ENCODE measurements at places on chromosomes 5 and 9. TPM values are rescaled to one million over a fixed set of nuclear protein-coding genes. Genes with fewer than 3 reads are reported as not detected.
A peak's percentile ranks its signal among the peaks of the same experiment; 100 is the strongest.

- no peak overlapping the region for H3K27ac ChIP-seq
- H3K27me3 ChIP-seq = no peaks in the 10 kb centered on the region
- H3K4me3 ChIP-seq = no peak overlapping the region
Observed at GRCh38 chr5:40958811-40959210, 49.5 kb downstream of the C7 start.

The UGCG gene
- total RNA-seq = 20.0 TPM

DNA sequence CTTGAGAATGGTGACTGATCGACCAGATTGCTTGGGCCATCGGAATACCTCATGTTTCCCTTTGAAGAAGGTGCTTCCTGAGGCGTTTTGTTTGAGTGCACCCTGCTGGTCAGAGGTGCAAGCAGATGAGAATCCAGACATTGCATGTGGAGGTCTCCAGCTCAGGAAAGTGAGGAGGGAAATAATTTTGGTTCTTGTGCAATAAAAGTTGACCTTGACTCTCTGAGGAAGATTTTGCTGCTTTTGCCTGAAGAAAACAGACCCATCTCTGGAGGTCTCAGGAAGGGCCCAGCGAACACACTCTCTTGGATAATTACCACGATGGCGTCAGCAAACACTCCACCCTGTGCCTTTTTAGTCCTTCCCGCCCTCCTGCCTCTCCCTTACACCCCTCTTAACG lies 69.7 kb downstream of the GRAMD2B start:
- H3K4me1 ChIP-seq = peaks cover 15% of the 10 kb centered on the region
- peaks cover under 1% of the 10 kb centered on the region for H3K36me3 ChIP-seq
- H3K27me3 ChIP-seq = no peaks in the 10 kb centered on the region
- H3K4me3 ChIP-seq = no peak overlapping the region
- H3K27ac ChIP-seq = no peak overlapping the region
- DNase-seq = peak; percentile 60

GRCh38 chr5:144202072-144202471 lies 31.4 kb downstream of the KCTD16 start:
- H3K27me3 ChIP-seq = peaks cover 25% of the 10 kb centered on the region
- H3K4me3 ChIP-seq = no peak overlapping the region
- H3K36me3 ChIP-seq = no peaks in the 10 kb centered on the region
- no peaks in the 10 kb centered on the region for H3K4me1 ChIP-seq
- H3K27ac ChIP-seq = no peak overlapping the region
- no peak for DNase-seq

- H3K4me3 ChIP-seq = peak overlapping the region; percentile 18
- no peak overlapping the region for H3K27ac ChIP-seq
- DNase-seq = no peak
- no peaks in the 10 kb centered on the region for H3K36me3 ChIP-seq
- H3K27me3 ChIP-seq = no peaks in the 10 kb centered on the region
Observed at GRCh38 chr5:35171078-35171477, 59.2 kb downstream of the PRLR start.

GRCh38 chr5:73435759-73436534 lies 12.6 kb downstream of the FOXD1 start:
- peak overlapping the region; percentile 34 for H3K4me3 ChIP-seq
- H3K4me1 ChIP-seq = peaks cover 5% of the 10 kb centered on the region
- peak; percentile 74 for DNase-seq
- no peaks in the 10 kb centered on the region for H3K36me3 ChIP-seq

DNA sequence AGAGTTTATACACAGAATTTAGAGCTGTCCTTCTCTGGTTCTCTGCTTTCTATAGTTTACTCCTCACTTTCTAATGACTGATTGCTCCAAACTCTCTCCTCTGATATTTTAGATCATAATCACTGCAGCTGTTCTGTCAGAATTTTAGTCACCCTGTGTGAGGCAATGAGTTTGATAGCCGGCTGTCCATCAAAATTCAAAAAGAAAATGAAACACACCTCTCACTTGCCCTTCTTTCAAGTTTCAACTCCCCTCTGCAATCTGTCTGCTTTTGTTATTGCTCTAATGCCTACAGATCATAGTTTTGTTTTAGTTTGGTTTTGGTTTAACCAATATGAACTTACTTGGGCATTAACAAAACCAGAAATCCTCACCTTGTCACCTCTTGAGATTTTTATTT lies 23.3 kb upstream of the ABLIM3 start:
- H3K4me3 ChIP-seq = no peak overlapping the region
- no peak for DNase-seq
- H3K27me3 ChIP-seq = peaks cover 6% of the 10 kb centered on the region

GRCh38 chr5:158050421-158050820 lies 191.5 kb upstream of the CLINT1 start:
- no peak for DNase-seq
- no peaks in the 10 kb centered on the region for H3K4me1 ChIP-seq
- no peaks in the 10 kb centered on the region for H3K27me3 ChIP-seq
- no peak overlapping the region for H3K4me3 ChIP-seq

The FBP1 gene
- 0.95 TPM for total RNA-seq

DNA sequence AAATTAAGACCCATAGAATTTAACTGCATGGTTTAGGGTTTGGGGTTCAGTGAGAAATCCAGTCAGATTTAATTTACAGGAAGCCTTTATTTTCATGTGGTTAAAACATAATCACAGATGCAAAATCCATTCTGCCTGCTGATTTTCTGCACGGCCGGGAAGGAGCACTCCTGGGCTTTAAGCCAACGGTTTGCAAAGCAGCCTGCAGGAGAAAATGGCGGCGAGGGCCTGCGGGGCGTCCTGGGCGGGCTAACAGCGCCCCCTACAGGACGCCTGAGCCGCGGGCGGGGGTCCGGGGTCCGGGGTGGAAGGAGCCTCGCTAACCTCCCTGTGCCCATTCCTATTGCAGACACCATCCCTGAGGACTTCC lies 47.6 kb downstream of the THBS4 start:
- no peaks in the 10 kb centered on the region for H3K27me3 ChIP-seq
- DNase-seq = peak; percentile 95
- no peaks in the 10 kb centered on the region for H3K36me3 ChIP-seq
- no peak overlapping the region for H3K27ac ChIP-seq
- no peak overlapping the region for H3K4me3 ChIP-seq
- H3K4me1 ChIP-seq = no peaks in the 10 kb centered on the region

The SPATA31D1 gene
- not detected for total RNA-seq

The GCNT4 gene
- 2.5 TPM for total RNA-seq

DNA sequence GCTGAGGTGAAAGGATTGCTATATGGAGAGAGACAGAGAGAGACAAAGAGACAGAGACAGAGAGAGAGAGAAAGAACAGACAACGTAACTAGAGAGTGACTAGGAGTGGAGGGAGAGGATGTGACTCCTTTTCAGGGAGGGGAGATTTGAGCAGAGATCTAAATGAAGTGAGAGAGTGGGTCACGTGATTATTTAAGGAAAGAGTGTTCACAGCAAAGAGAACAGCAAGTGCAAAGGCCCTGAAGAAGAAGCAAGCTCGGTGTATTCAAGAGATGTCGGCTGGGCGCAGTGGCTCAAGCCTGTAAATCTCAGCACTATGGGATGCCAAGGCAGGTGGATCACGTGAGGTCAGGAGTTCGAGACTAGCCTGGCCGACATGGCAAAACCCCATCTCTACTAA lies 40.9 kb upstream of the CTNNA1 start:
- no peak overlapping the region for H3K4me3 ChIP-seq
- H3K36me3 ChIP-seq = no peaks in the 10 kb centered on the region
- H3K27ac ChIP-seq = no peak overlapping the region
- peaks cover 3% of the 10 kb centered on the region for H3K4me1 ChIP-seq
- DNase-seq = no peak
- no peaks in the 10 kb centered on the region for H3K27me3 ChIP-seq

The DDX4 gene
- not detected for total RNA-seq

- no peaks in the 10 kb centered on the region for H3K36me3 ChIP-seq
- H3K4me1 ChIP-seq = no peaks in the 10 kb centered on the region
- peaks cover 3% of the 10 kb centered on the region for H3K27me3 ChIP-seq
- H3K27ac ChIP-seq = no peak overlapping the region
- peak; percentile 13 for DNase-seq
Observed at GRCh38 chr9:135065151-135065550, 22.3 kb upstream of the OLFM1 start.

The KCNV2 gene
- 2.0 TPM for total RNA-seq

The SH2D3C gene
- total RNA-seq = 1.4 TPM

GRCh38 chr5:9054821-9055589 lies 490.9 kb downstream of the SEMA5A start:
- no peaks in the 10 kb centered on the region for H3K27me3 ChIP-seq
- H3K4me1 ChIP-seq = peaks cover 26% of the 10 kb centered on the region
- H3K4me3 ChIP-seq = no peak overlapping the region
- no peak for DNase-seq
- peaks cover 45% of the 10 kb centered on the region for H3K36me3 ChIP-seq

DNA sequence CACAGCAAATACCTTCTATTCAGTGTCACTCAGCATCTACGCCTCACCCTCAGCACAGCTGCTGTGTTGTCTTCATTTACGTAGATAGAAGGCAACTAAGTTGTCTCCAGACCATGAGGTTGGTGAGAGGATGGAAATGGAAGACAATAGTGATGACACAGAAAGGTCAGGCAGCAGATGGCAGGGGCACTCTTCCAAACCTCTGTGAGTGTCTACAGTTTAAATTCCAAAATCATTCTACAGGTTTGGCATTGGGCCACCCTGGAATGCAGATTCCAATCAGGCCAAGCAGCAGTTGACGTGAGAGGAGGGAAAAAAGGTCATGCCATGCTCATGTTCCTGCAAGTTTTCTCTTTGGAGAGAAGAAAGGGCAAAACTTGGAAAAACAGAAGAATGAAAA lies 68.7 kb upstream of the ADAMTSL1 start:
- no peaks in the 10 kb centered on the region for H3K27me3 ChIP-seq
- no peak for DNase-seq
- no peak overlapping the region for H3K4me3 ChIP-seq
- H3K4me1 ChIP-seq = no peaks in the 10 kb centered on the region
- no peak overlapping the region for H3K27ac ChIP-seq
- no peaks in the 10 kb centered on the region for H3K36me3 ChIP-seq

The GRXCR2 gene
- not detected for total RNA-seq

GRCh38 chr9:125633116-125633745 lies 73.8 kb downstream of the MAPKAP1 start:
- no peaks in the 10 kb centered on the region for H3K36me3 ChIP-seq
- no peak overlapping the region for H3K27ac ChIP-seq
- peaks cover 17% of the 10 kb centered on the region for H3K4me1 ChIP-seq
- no peaks in the 10 kb centered on the region for H3K27me3 ChIP-seq

The ZNF879 gene
- 6.0 TPM for total RNA-seq

GRCh38 chr9:81530310-81530810 lies 159.0 kb downstream of the TLE1 start:
- no peaks in the 10 kb centered on the region for H3K36me3 ChIP-seq
- no peaks in the 10 kb centered on the region for H3K27me3 ChIP-seq
- peaks cover 4% of the 10 kb centered on the region for H3K4me1 ChIP-seq
- no peak overlapping the region for H3K27ac ChIP-seq
- H3K4me3 ChIP-seq = no peak overlapping the region

DNA sequence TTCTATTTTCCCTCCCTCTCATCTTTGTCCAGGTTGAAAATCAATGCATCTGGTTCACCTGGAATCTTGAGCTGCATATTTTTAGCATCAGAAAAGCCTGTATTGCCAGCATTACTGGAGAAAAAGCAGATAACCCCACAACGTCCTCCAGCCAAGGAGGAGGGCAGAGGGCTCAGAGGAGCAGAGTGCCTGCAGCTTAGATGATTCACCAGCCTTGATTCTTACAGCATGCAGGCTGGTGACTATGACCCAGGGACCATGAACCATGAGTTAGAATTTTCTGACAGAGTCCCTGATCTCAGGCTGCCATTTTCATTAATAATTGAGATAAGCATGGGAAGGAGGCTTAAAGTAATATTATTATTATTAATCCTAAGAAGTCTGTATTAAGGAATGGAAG lies 278.2 kb downstream of the BRINP1 start:
- H3K27me3 ChIP-seq = no peaks in the 10 kb centered on the region
- DNase-seq = no peak
- no peaks in the 10 kb centered on the region for H3K36me3 ChIP-seq
- H3K4me3 ChIP-seq = no peak overlapping the region
- H3K27ac ChIP-seq = no peak overlapping the region

GRCh38 chr9:136013524-136014034 lies 52.4 kb upstream of the UBAC1 start:
- H3K4me1 ChIP-seq = no peaks in the 10 kb centered on the region
- peak; percentile 36 for DNase-seq
- H3K4me3 ChIP-seq = no peak overlapping the region
- H3K27ac ChIP-seq = no peak overlapping the region
- H3K27me3 ChIP-seq = no peaks in the 10 kb centered on the region
- H3K36me3 ChIP-seq = no peaks in the 10 kb centered on the region

DNA sequence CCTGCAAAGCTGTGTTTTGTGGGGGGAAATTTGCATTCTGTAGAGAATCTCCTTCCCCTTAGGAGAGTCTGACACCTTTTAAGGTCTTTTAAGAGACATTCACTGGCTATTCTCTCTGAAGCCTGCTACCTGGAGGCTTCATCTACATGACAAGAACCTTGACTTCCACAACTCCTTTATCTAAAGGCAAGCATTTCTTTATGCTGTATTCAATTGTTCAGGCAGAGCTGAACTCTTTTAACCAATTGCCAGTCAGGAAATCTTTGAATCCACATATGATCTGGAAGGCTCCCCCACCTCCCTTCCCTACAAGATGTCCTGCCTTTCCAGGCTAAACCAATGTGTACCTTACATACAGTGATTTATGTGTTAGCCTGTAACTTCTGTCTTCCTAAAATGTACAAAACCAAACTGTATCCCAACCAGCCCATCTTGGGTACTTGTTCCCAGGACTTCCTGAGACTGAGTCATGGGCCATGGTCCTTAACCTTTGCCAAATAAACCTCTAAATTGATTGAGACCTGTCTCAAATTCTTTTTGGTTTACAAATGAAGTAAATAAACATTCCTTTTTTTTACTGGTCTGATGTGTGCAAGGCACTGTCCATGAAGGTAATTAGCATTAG lies 9.9 kb downstream of the C9orf85 start:
- no peaks in the 10 kb centered on the region for H3K4me1 ChIP-seq
- peak overlapping the region; percentile 25 for H3K4me3 ChIP-seq
- peak; percentile 68 for DNase-seq
- H3K27ac ChIP-seq = no peak overlapping the region

The FBXL7 gene
- total RNA-seq = 13.2 TPM

DNA sequence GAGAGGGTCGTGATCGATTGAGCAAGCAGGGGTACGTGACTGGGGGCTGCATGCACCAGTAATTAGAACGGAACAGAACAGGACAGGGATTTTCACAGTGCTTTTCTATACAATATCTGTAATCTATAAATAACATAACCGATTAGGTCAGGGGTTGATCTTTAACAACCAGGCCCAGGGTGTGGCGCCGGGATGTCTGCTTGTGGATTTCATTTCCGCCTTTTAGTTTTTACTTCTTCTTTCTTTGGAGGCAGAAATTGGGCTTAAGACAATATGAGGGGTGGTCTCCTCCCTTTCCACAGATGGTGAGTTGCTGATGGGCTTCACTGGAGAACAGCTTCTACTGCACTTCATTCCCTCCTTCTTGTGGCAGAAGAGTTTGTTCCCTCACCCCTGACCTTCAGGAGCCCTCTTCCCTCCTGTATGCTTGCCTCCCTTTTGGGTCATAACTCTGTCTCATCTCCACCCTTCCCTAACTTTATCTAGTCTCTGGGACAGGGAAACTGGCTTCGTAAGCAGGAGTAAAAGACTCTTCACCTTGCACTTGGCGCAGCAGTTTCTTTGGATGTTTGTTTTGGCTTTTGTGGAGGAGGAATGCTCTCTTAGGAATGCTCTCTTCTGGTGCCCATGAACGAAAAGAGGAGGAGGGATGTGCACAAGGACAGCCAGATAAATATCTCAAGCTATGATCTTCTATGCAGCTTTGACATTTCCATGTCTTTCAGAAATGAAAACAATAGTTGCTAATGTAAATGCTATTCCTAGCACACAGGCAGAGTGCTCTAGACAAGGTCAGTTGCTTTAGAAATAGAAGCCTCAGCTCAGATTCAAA lies 139.8 kb upstream of the RPS23 start:
- H3K27ac ChIP-seq = no peak overlapping the region
- no peaks in the 10 kb centered on the region for H3K36me3 ChIP-seq
- peaks cover 12% of the 10 kb centered on the region for H3K4me1 ChIP-seq
- no peak for DNase-seq
- H3K27me3 ChIP-seq = no peaks in the 10 kb centered on the region

All from endodermal cell (in vitro differentiated cells).